Kasumi-1 (cell line): ENCODE measurements at places on chromosomes 16 and 17.
A peak's percentile ranks its signal among the peaks of the same experiment; 100 is the strongest.

GRCh38 chr16:48121276-48121675, 34.5 kb downstream of the ABCC12 start:
- DNase-seq, result no peak

GRCh38 chr17:6109536-6109935, 39.4 kb downstream of the WSCD1 start:
- DNase-seq, result no peak

GRCh38 chr17:76121932-76122430, 18.4 kb upstream of the EXOC7 start:
- no peak for DNase-seq

DNA sequence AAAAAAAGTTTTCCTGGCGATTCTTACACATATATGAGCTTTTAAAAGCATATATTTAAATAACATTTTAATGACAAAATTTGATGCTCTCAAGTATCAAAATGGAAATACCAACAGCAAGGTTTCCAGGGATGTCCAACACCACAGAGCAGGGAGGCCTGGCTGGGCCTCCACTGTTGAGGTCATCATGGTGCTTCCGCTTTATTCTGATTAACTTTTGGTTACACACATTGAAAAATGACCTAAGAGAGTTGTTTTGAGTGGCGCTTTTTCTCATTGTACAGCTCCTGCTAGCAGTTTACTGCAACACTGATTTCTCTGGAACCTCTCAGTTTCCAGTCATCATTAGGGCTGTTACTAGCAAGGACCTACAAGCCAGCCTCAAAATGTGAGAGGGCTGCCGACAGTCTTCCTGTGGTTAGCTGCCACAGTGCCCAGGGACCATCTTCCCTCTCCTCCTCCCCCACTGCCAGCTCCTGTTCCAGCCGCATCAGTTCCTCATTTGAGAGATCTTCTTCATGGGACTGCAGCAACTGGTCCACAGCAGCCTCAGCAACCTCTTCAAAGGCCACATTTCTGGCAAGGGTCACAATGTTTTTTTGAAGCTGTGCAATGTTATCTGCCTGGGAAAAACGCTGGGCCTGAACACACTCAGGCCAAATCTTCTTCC, 21.3 kb downstream of the DEF8 start:
- DNase-seq, result peak; percentile 95

GRCh38 chr17:45021607-45022287, 29.7 kb downstream of the DCAKD start:
- DNase-seq, result peak; percentile 55

DNA sequence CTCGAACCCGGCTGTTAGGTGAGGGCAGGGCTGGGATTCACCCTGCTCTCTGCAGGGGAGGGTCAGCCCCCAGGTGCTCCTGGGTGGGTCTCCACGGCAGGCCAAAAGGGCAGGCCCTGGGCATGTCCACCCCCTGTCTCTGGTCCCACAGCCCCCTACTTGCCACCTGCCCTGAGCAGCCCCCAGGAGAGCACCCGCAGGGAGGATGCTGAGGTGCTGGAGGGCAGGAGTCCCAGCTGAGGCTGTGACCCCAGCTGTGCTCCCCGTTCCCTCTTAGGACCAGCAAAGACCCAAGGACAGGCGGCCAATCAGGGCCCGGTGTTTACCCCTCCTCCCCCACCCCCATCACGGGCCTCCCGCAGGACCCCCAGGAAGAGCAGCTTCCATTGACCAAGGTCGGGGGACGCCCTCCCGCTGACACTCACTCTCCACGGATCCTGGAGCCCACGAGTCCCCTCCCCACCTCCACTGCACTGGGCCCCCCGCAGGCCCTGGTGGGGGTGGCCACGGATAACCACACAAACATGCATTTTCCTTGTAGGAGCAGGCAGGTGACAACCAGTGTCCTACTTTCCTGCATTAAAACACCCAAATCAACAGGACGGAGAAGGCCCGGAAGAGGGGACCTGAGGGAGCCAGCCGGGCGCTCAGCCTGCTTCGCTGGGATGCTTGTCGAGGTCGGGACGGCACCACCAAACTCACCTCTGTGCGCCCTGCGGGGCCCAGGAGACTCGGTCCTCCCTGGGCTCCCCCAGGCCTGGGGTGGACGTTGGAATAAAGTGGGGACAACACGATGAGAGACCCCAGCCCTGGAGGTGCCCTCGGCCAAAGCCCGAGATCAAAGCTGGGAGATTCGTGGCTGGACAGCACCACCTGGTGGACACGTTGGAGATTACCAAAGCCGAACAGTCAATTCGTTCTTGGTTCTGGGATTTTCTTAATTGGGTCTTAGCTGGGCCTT, 22.5 kb upstream of the ENPP7 start:
- DNase-seq, result peak; percentile 65

GRCh38 chr17:33962857-33963655, 292.0 kb upstream of the CCL2 start:
- DNase-seq, result no peak

DNA sequence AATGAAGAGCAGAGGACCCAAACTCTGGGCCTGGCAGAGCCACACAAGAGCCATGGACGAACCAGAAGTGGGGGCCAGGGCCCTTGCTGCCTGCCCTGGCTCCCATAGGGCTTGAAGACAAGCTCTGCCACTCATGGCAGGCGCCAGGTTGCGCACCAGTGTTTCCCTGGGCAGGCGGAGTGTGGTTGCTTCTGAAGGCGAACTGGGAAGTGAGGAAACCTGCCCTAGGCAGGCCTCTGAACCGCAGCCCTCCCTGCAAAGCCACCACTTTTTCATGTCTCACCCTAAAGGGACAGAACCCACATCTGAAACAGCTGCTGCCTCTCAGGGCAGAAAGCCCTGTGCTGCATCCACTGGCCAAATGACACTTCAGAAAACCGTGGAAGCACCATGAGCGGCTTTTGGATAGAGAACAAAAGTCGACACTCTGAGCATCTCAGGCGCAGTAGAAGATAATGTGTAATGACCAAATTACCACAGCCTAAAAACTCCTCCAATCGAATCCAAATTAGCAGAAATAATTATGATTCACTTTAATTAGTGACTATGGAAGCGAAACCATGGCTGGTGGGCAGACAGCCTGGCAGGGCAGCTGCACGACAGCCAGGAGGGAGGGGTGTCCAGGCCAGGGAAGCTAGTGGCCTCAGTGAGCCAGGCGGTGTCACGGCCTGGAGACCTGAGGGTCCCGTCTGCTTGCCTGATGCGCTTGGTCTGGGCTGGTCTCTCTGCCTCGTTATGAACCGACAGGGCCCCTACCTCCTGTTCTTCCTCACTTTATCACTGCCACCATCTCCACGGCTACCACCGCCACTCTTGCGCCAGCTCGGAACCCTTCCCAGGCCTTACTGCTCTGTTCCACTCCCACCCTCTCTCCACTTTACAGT, 59.1 kb downstream of the PRMT7 start:
- DNase-seq, result peak; percentile 54
